Fibroblast of skin of back (primary cell): ENCODE measurements at places on chromosomes 5 and 9.

GRCh38 chr5:38157024-38157423, 101.3 kb upstream of the EGFLAM start:
- no peak for DNase-seq

DNA sequence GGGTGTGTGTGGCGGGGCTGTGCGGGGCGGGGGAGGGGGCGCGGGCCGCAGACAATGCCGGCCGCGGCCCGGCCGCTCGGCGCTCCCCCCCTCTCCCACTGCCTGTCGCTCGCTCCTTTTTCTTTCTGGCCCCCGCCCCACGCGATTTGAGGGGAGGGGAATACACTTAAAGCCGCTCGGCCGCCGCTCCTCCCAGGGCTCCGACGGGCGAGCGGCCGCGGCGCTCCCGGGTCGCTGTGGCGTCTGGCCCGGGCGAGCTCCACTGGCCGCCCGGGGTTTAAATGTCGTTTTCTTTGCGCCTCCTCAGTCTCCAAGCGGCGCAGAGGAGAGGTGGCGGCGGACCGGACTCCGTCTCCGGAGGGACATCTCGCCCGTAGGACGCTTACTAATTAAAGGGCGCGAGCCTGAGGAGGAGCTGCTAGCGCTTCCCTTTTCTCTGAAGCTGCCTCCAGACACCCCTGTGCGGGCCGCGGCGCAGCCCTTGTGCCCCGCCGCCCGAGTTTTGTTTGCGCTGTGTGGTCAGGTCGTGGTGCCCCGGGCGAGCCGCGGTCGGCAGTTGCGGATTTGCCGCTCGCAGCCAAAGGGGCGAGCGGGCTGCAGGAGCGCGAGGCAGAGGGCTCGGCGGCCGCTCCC, 1.4 kb downstream of the ZSWIM6 start:
- peak; percentile 45 for DNase-seq

DNA sequence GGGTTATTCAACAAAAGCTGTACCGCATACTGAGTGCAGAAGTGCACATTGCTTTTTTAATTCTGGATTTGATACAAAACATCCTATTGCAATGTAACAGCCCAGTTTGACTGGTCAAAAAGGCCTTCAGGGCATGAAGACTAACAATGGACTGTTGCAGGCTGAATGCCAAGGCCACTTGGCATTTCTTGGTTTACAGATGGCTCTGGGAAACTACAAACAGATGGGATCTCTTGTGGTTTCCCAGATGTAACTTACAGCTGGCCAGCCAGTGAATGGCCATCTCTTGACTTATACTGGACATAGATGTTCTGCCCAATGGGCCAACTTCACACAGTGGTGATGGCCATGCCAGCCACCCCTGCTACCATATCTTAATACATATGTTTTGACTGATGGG, 36.8 kb downstream of the UGT3A2 start:
- DNase-seq = no peak

- DNase-seq = no peak
Observed at GRCh38 chr5:161034451-161034850, 182.4 kb upstream of the ATP10B start.

DNA sequence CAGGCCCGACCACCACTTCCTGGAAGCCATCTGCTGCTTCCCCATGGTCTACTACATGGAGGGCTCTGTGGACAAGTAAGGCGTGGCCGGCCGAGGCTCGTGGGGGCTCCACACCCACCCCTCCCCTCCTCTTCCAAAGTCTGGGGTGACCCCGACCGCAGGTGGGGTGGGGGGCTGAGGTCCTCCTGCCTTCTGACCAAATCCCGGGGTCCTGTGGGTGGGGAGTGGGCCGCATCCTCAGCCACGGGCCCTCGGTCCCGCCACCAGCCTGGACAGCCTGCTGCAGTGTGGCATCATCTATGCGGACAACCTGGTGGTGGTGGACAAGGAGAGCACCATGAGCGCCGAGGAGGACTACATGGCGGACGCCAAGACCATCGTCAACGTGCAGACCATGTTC, 76.4 kb downstream of the KCNT1 start:
- DNase-seq = no peak

GRCh38 chr9:102840335-102840734, 154.8 kb upstream of the CYLC2 start:
- no peak for DNase-seq

DNA sequence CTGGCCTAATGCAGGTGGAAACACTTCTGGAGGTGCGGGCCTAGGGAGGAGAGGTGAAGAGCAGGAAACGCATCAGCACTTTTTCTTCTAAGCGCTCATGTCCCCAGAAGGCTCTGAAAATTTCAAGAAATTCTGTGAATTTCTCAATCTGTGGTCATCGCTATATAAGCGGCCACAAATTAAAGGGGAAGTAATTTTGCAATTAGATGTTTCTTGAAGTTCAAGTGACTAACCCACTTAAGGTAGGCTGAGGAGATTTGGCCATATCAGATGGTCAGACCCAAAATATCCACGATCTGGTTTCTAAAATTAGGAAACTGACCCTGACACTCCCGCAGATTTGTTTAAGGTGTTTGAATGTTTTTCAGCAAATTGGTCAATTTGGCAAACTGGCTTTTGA, 16.6 kb upstream of the HMGCR start:
- DNase-seq = no peak

DNA sequence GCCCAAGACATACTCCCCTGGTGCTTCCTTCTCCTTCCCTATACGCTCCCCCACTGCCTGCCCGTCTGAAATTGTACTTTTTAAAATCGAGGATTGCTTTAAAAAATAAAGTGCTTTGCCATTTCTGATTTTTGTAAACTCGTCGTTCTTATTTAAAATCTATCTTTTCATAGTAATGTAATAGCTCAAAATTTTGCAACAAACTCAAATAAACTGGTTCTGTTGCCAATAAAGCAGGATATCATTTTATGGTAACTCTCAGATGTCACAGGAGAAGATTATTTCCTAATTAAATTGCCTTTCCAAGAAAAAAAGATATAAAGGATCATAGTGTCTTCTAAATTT, 1.3 kb upstream of the NREP start:
- DNase-seq = no peak

DNA sequence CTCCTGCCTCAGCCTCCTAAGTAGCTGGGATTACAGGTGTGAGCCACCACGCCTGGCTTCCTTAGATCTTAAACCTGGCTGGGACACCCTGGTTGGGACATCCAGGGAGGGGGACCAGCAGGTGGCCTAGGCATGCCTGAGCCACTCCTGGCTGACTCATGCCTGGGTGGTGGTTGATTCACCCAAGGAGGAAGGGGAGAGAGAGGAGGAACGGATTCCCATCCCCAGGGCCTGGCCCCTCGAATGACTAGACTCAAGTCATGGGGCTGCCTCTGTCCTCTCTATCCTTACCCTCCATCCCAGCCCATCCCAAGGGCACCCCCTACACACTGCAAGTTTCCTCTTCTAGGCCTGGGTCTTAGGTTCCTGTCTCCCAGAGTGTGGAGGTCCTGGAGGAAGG, 12.7 kb downstream of the EEIG1 start:
- DNase-seq = peak; percentile 70

- DNase-seq = no peak
Observed at GRCh38 chr5:96278981-96279380, 154.1 kb downstream of the PCSK1 start.

DNA sequence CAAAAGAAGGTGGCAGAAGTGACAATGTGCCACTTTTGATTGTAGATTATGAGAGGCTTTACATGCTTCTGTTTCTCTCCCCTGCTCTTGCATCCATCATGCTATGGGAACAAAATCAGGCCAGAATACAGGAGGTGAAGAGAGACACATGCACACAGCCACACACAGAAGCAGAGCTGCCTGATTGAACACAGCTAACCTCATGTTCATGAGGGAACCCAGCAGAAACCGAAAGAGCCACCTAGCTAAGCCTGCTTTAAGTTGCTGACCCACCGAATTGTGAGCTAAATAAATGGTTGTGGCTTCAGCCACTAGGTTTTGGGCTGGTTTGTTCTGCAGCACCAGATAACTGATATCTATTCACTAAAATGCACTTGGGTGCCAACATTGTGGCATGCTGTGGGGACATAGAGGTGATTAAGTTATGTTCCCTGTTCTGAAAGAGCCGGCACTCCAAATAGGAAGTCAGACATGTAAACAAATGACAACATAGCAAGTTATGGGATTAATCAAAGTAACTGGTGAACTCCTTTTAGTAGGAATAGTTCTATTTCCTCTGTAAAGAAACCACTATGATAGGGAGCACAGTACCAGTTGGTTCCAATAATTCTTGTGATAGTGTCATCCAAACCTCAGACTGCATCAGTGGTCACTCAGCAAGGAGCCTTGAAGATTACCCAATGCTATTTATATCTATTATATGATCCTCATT, 93.6 kb upstream of the TNC start:
- DNase-seq = peak; percentile 71

- no peak for DNase-seq
Observed at GRCh38 chr9:76592974-76593347, 134.0 kb downstream of the GCNT1 start.
